Epithelial cell of alveolus of lung (primary cell): ENCODE measurements at places on chromosomes 2 and 18. TPM values are rescaled to one million over a fixed set of nuclear protein-coding genes. Genes with fewer than 3 reads are reported as not detected.

Gene SPEG
- 8.5 and 11.7 TPM in 2 replicates for total RNA-seq

Gene DHRS9
- 0.24 and 0.65 TPM in 2 replicates for total RNA-seq

Gene TBR1
- total RNA-seq = under 0.01 and 0.32 TPM in 2 replicates

Gene CHRND
- total RNA-seq = 2.7 TPM in 1 of 2 replicates, not detected in the other

Gene EGR4
- not detected in 2 replicates for total RNA-seq

Gene SLC9A2
- total RNA-seq = not detected in 2 replicates

Gene FBXO41
- total RNA-seq = 2.5 and 3.0 TPM in 2 replicates

Gene DNER
- total RNA-seq = 1.2 and 4.8 TPM in 2 replicates

Gene DCTN1
- 78.5 and 104 TPM in 2 replicates for total RNA-seq

Gene ALLC
- total RNA-seq = not detected in 2 replicates

Gene NPAS2
- total RNA-seq = 10.9 and 22.5 TPM in 2 replicates

Gene HIBCH
- 5.9 and 6.0 TPM in 2 replicates for total RNA-seq

Gene NRP2
- total RNA-seq = 35.7 and 51.8 TPM in 2 replicates

Gene SERPINB7
- 0.91 TPM in 1 of 2 replicates, not detected in the other for total RNA-seq

Gene APCDD1
- 5.9 and 20.5 TPM in 2 replicates for total RNA-seq

Gene GPAT2
- total RNA-seq = 0.08 and 4.9 TPM in 2 replicates

Gene RAD51AP2
- under 0.01 TPM in 1 of 2 replicates, not detected in the other for total RNA-seq

Gene MPV17
- total RNA-seq = 80.7 and 88.8 TPM in 2 replicates

Gene HOXD12
- not detected in 2 replicates for total RNA-seq

Gene ZNF24
- 22.6 and 31.5 TPM in 2 replicates for total RNA-seq

Gene TNFRSF11A
- under 0.01 TPM in 1 of 2 replicates, not detected in the other for total RNA-seq

Gene DNAH6
- under 0.01 and 0.08 TPM in 2 replicates for total RNA-seq

Gene ZSCAN30
- 15.1 and 21.6 TPM in 2 replicates for total RNA-seq

Gene PTH2R
- total RNA-seq = not detected in 2 replicates

Gene SULT1C2
- not detected in 2 replicates for total RNA-seq

Gene SLC9A4
- not detected in 2 replicates for total RNA-seq

Gene SLC23A3
- total RNA-seq = 1.4 TPM in 1 of 2 replicates, not detected in the other

Gene UCN
- 1.0 and 11.3 TPM in 2 replicates for total RNA-seq

Gene SCG2
- total RNA-seq = 4.4 and 11.7 TPM in 2 replicates

Gene LYG1
- total RNA-seq = not detected in 2 replicates

Gene GRHL1
- total RNA-seq = 0.16 and 0.65 TPM in 2 replicates

Gene TUBB8B
- not detected in 2 replicates for total RNA-seq

Gene NEU4
- 0.08 TPM in 1 of 2 replicates, not detected in the other for total RNA-seq

Gene SP100
- 48.7 and 70.9 TPM in 2 replicates for total RNA-seq

Gene CAPN13
- under 0.01 TPM in 1 of 2 replicates, not detected in the other for total RNA-seq

Gene CYP26B1
- total RNA-seq = 0.08 and 2.2 TPM in 2 replicates

Gene SRSF7
- 57.8 and 131 TPM in 2 replicates for total RNA-seq

Gene CYRIA
- total RNA-seq = 1.9 and 3.1 TPM in 2 replicates

Gene AQP4
- not detected in 2 replicates for total RNA-seq
